Activated CD4-positive, alpha-beta T cell treated with anti-CD3 and anti-CD28 coated beads, Interleukin-2, amount 50 U/mL, for 48 hours (primary cell): ENCODE measurements at places on chromosomes 7 and 10.

GRCh38 chr7:93957767-93958166 lies 36.2 kb downstream of the GNG11 start:
- no peak for DNase-seq

- no peak for DNase-seq
These were observed 21.2 kb downstream of the PRXL2A start for GRCh38 chr10:80429521-80429973.

GRCh38 chr10:122077311-122077875 lies 88.4 kb downstream of the TACC2 start:
- no peak for DNase-seq

- DNase-seq, result no peak
These were observed 165.3 kb downstream of the AGMO start for GRCh38 chr7:15396210-15397158.

DNA sequence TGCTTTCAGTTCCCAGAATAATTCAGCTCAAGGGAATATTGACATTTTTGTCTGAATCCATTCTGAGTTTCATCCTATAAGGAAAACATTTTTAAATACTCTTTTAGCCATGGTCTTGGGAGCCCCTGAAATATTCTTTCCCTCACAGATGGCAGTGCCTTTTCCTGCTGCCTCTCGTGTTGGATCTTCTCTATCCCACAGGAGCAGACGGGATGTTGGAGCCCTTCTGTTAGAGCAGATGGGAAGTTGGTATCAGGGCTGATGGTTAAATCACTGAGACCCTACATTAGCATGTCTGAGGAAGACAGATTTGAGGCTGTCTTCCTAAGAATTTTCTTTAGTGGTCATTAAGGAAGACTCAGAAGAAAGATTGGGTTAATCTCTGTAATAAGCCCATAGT lies 737.8 kb downstream of the LRMDA start:
- DNase-seq, result no peak

- DNase-seq, result no peak
These were observed 29.8 kb downstream of the CDHR3 start for GRCh38 chr7:105992905-105993304.

DNA sequence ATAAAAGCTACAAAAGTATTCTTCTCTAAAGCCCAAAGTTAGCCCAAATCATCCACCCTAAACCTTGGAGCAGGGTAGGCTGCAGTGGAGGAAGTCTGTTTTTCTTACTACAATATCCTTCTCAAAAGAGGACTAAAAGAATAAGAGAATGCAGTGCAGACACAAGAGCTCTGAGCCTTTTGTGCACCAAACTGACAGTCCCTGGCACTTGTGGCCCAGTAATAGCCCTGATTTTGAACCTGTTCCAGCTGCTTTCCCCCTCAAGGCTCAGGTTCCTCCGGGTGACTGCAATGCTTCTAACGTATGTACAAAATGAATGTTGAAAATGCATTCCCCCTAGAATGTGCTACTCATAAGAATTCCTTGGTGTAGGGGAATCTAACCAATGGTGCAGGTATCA lies 154.4 kb downstream of the JAZF1 start:
- DNase-seq, result no peak
